Stimulated activated CD4-positive, alpha-beta T cell treated with anti-CD3 and anti-CD28 coated beads, TNF-alpha, amount 100 ng/mL, for 24 hours (primary cell): ENCODE measurements at places on chromosomes 12 and 14.

DNA sequence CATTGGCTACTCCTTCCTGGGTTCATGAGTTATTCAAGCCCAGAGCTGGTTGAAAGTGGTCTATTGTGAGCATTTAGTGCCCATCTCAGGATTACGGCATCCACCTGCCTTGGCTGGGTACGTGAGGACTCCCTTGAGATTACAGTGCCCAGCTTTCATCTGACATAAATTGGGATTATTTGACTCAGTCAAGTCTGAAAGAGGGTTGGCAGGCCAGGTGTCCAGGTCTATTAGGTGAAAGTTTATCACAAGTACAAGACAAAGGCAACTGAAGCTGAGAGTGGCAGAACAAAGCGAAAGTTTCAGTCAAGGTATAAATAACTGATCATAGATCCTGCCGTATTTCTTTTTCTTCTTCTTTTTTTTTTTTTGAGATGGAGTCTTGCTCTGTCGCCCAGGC, 84.6 kb upstream of the ATF7IP start:
- no peak for DNase-seq

GRCh38 chr14:68787092-68787992, 5.5 kb downstream of the ZFP36L1 start:
- no peak for DNase-seq

- no peak for DNase-seq
Observed at GRCh38 chr14:67529947-67530935, 2.8 kb upstream of the PLEKHH1 start.

- DNase-seq: no peak
Observed at GRCh38 chr12:48000878-48001504, 3.3 kb downstream of the COL2A1 start.

GRCh38 chr14:104820669-104821228, 19.8 kb downstream of the ZBTB42 start:
- DNase-seq: no peak

DNA sequence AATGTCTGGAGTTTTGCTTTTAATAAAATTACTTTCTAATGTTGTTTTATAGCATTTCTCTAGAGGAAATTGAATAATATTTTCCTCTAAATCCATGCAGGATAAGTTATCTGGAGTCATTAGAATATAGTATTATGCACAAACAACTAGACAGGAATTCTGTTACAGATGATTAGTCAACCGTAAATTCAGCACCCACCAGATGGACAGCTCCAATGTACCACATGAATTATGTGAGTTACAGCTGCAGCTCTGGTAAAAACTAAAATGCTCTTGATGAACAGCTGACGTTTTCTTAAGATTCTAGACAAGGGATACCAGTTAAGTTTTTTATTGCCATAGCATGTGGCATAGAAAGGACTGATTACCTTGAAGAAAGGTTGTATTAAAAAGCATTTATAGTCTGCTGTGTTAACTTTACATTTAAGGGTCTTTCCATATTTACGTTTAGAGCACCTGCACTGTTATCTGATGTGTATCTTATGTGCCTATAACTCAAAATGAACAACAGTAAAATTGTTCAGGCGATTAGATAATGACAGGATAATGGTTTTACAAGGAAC, 321.4 kb upstream of the LRFN5 start:
- DNase-seq: no peak

GRCh38 chr12:53480491-53481442, 18.5 kb downstream of the MAP3K12 start:
- DNase-seq: no peak

GRCh38 chr14:39395555-39396254, 36.5 kb downstream of the FBXO33 start:
- DNase-seq: no peak

DNA sequence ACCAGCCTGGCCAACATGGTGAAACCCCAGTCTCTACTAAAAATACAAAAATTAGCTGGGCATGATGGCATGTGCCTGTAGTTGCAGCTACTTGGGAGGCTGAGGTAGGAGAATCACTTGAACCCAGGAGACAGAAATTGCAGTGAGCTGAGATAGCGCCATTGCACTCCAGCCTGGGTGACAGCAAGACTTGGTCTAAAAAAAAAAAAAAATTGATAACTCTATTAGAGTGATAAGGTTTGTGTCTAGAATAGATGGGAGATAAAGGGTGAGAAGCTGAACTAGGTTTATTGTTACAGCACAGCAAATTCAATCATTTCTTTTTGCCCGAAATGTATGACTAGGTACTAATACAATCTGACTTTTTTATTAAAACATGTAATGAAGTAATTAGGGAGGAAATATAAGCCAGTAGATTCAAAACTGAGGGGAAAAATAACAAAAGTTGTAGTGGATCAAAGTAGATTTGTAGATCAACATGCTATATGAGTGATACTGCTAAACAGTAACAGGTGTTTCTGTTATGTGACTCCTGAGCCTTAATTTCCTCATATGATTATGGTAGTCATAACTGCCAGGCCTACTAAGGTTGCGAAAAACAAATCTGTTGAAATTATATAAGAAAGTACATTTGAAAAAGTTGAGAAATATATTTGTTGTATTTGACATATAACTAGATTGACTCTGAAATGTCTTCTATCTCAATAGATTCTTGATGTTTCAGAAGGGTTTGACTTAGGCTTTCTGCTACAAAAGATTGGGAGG, 83.6 kb downstream of the WNK1 start:
- DNase-seq: no peak

- DNase-seq: no peak
Observed at GRCh38 chr12:92452763-92453162, 250.0 kb upstream of the PLEKHG7 start.

- no peak for DNase-seq
Observed at GRCh38 chr12:47949441-47950341, 13.7 kb upstream of the TMEM106C start.

GRCh38 chr12:32049956-32050355, 56.7 kb upstream of the BICD1 start:
- DNase-seq: no peak

DNA sequence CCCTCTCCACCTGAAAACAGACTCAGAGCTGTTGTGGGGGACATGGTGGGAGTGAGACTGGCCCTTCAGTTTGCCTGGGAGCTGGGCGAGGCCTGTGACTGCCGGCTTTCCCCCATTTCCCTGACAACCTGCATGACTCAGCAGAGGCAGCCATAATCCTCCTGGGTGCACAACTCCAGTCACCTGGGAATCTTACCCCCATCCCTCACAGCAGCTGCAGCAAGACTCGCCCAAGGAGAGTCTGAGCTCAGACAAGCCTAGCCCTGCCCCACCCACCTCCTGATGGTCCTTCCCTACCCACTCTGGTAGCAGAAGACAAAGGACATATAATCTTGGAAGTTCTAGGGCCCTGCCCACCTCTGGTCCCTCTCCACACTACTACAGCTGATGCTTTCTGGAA, 207.3 kb upstream of the ARID2 start:
- no peak for DNase-seq

DNA sequence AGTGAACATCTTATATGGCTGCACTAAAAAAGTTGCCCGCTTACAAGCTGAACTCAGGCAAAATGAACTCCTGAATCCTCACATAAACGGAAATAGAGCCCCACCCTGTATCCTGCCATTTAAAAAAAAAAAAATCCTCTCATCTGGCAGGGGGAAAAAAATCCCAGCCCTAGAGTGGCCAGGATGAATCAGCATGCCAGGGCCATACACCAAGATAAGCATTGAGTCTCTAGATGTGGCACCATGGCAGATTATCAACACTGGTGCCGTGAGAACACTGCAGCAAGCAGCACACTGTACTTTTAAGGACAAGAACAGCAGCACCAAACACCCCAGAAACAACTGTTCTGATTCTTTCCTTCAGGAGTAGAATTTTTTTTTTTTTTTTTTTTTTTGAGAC, 65.5 kb downstream of the RASSF3 start:
- DNase-seq: no peak

- DNase-seq: no peak
Observed at GRCh38 chr12:82994117-82994516, 307.4 kb downstream of the TMTC2 start.

DNA sequence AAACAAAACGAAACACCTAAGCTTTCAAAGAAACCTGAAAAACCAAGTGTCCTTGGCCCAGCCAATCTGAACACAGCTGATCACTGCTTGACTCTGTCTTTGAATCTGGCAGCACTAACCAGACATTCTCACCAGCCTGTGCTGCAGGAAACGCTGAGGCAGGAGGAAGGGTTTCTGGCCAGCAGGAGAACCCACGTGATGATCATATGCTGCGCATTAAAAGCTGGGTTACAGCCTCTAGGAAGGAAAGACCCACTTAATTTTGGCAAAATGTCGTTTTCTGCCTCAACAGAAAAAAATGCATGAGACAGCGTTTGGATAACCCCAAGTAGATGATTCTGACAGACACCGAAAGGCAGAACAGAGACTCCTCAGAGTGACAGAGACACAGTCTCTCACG, 9.8 kb downstream of the APPL2 start:
- no peak for DNase-seq

GRCh38 chr12:83801972-83802371, 1110.6 kb downstream of the SLC6A15 start:
- no peak for DNase-seq
